ENCODE measurements at places on chromosomes 7 and 10.

DNA sequence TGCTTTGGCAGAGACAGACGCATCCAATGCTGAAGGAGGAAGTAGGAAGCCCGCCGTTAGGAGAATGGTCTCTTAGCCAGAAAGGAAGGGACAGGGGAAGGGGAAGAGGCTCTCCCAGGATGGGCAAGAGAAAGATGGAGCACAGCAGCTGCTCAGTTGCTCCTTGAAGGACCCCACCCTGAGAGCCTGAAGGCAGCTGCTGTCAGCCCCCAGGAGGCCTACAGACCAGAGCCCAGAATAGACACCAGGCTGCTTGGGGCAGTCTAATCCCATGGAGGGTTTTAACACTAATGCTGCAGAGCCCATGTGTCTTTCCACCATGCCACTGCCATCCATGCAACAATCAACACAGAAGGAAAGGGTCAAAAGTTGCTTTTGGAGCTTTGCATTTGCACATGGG is 3.5 kb upstream of the C7orf33 start:
- no peak for DNase-seq

GRCh38 chr7:132750096-132750495 is 173.8 kb upstream of the PLXNA4 start:
- DNase-seq, result no peak

DNA sequence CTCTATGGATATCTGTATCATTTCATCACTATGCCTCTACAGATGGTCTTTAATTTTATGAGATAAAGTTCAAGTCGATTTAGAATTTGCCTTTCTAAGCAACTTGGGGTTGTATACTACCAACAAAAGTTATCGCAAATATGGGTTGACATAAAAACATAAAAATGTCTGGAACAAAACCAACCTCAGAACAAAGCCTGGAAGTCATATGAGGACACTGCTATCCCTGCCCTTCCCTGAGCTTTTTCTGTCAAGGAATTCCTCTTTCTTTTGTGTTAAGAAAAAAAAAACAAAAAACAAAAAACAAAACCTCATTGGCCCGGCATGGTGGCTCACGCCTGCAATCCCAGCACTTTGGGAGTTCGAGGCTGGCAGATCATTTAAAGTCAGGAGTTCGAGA is 319.3 kb downstream of the CAMK1D start:
- no peak for DNase-seq

GRCh38 chr10:66931340-66931948 is 5.6 kb downstream of the LRRTM3 start:
- DNase-seq, result peak; percentile 28

DNA sequence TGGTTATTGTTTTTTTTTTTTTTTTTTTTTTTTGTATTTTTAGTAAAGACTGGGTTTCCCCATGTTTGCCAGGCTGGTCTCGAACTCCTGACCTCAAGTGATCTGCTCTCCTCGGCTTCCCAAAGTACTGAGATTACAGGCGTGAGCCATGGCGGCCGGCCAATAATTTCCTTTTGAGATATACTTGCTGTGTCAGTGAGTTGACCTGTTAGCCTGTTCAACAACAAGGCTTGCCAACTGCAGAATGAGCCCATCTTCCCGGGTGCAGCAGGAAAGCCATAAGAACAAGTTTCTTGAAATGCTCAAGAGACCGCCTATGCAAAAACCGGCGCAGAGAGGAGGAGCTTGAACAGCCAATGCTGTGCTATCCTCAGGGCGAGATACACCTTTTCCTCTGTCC is 112.5 kb downstream of the PRPF18 start:
- no peak for DNase-seq

DNA sequence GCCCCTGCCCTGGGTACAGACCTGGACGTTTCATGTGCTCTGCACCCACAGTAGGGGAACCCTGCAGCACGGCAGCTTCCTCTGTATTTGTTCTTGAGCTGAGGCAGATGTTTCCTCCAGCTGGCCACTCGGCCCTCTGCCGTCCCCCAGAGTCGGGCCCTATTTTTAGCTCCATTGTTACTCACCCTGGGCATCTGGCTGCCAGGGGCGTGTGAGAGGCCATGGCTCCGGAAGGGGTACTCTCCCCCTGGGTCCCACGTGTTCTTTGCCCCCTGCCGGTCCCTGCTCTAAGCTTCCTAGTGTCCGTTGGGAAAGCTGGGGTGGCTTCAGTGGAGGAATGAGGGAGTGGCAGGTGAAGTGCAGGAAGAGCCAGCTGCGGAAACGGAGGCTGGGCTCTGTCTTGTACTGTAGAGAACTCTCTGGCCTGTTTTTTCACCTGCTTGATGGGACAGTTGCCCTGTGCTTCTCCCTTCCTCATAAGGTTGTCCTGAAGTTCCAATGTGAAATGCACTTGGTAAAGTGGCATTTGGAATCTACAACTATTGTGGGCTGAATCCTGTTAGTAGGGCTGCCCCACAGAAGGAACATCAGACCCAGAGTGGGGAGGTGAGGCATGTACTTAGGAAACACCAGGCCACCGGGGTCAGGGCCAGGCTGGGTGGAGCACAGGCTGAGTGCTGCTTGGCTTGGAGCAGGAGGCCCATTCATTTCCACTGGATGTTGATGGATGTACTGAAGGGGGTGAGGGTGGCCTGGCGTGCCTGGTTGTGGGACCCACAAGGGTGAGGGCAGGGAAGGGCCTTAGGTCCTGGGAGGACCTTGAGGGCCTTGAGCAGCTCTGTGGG is 30.6 kb downstream of the PALD1 start:
- peak; percentile 62 for DNase-seq

DNA sequence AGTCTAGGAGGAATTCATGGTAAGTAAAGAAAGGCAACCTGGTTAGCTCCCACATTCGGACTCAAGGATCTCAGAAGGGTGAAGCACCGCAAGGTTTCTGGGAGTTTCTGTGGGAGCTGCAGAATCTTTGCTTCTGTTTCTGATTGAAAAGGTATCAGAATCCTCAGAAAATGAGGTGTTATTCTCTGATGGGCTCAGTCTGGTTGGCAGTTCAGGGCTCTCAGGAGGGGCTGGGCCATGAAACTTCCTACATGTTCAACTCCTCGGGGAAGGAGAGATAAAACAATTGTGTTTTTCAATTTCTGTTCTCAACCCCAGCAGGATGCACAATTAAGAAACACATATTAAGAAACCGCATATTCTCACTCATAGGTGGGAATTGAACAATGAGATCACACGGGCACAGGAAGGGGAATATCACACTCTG is 9.1 kb downstream of the OR2A7 start:
- DNase-seq, result no peak

DNA sequence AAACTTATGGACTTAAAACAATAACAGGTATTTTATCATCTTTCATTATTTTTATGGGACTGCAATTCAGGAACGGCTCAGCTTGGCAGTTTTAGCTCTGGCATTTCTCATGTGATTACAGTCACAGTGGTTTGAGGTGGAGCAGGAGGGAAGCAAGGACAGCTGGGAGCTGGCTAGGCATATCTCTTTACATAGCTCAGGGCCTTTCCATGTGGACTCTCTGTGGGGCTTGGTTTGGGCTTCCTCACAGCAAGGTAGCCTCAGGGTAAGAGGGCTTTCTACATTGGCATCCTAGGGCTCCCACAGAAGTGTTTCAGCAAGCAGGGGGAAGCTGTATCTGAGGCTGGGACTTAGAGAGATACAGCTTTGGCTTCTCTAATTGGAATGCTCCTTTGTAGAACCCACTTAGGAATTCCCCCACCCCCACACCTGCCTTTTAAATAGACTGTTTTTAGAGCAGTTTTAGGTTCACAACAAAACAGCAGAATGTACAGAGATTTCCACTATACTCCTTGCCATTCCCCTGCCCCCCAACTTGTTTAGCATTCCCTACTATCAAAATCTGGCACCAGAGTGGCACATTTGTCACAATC is 26.6 kb upstream of the SDHAF3 start:
- DNase-seq, result no peak

DNA sequence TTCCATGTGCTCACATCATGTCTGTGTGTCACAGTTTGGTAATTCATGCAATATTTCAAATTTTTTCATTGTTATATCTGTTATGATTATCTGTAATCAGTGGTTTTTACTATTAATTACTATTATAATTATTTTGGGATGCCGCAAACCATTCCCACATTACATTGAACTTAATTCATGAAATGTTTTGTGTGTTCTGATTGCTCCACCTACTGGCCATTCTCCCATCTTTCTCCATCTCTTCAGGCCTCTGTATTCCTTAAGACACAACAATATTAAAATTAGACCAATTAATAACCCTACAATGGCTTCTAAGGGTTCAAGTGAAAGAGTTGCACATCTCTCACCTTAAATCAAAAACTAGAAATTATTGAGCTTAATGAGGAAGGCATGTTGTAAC is 398.5 kb downstream of the PCDH15 start:
- DNase-seq, result no peak

DNA sequence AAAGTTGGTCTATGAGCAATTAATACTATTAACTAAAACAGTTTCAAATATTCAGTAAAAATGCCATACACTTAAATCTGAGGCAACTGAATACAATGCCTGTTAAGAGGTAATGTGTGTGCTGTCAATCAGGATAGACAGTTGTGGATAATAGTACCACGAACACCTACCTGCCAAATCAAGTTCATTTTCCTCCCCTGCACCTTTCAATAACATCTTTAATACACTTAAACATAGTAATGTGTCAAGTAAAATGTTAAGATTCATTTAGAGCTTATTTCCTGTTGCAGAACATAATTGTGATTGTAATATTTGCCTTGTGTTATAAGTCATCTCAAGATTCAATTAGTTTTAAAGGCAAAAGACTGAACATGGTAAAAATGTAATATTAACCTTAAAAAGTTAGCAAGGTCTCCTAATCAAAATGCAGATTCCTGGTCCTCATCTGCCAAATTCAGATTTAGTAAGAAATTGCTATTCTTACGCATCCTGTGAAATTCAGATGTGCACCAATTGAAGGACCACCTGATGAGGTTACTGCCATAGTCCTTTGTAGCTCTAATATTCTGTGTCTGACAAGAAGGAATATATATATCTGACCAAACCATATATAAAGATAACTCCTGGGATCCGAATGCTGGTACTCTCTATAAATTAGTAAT is 37.1 kb downstream of the COL1A2 start:
- DNase-seq, result no peak

DNA sequence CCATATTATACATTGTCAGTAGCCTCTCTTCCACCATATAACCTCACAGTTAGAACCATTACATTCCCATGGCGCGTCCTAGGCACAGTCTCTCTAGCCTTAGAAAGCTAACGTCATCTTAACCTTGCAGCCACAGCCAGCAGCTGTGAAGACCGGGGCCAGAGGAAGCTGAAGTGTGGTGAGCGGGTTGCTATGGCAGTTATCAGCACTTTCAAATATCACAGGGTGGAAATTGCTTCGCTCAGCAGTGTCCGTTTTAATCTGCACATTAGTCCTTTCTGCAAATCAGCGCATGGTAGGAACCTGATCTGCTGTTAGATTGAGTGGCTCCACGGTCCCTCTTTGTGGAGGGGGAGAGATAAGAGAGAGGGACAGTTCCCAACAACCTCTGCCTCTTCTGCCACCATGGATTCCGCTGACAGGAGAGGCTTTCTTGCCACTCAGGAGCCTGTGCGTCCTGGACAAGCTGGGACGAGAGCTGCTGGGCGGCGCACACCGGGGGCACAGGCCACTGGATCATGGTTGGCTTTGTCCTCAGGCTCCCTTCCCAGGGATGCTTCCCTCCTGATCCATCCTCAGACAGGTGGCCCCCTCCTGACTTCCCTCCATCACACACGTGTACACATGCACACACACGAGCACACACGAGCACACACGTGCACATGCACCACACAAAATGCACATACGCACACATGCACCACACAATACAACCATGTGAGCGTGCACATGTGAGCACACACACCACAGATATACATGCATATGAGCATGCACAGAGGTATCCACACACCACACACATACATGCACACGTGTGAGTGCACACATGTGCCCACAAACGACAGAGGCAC is 93.8 kb downstream of the WDR37 start:
- no peak for DNase-seq

DNA sequence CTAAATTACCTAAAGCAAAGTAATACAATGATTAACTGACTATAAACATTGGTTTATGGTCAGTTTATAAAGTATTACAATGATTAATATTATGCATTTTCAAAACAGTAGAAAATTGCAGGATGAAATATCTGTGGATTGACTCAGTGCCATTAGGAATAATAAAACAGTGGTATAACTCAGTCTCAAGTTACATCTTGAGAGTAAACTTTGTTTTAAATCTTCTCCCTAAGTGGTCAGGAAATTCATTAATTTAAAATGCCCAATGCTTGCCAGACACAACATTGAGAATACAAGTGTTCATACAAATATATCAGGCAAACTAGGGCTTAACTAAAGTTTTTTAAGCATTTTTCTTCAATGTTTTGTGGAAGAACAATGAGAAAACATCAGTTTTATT is 257.8 kb downstream of the ETV1 start:
- DNase-seq, result no peak

- peak; percentile 32 for DNase-seq
These were observed 53.4 kb downstream of the CREB5 start for GRCh38 chr7:28465697-28466096.

DNA sequence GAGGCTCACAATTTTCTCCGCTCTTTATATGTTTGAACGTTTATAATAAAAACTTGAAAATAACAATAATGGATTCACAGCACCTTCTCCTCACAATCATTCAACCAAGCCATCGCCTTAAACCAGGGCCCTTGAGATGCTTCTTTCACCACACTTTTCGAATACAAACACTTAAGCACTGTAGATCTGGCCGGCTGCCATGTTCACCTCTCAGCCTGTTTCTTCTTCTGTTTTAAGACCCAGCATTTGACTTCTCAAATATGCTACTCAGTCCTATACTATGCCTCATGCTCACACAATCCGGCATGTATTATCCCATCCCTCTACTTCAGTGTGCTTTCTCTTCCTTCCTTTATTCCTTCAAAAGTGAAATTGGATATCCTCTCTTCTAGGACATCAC is 280.6 kb downstream of the TFEC start:
- DNase-seq, result no peak

GRCh38 chr7:27196287-27196767 is 3.6 kb downstream of the HOXA13 start:
- peak; percentile 72 for DNase-seq

- DNase-seq, result peak; percentile 53
These were observed 775 bp upstream of the ABHD11 start for GRCh38 chr7:73739387-73739767.

DNA sequence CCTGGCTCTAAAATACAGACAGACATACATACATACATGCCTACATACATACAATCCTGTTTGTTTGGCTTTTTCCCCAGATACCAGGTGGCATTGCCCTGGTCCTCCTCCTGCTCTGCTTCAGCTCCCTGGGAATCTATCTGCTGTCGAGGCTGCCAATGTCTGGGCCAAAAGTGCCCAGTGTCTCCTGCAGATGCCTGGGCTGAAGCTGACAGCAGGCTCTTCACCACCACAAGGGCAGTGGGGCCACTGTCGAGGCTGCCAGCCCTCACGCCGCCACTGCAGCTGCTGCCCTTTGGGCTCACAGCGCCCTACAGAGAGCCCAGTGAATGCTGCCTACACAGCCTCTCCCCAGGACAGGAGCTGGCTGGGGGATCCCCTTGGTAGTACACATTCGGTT is 18.0 kb upstream of the STN1 start:
- DNase-seq, result no peak

GRCh38 chr10:99827936-99828335 is 45.5 kb downstream of the ABCC2 start:
- no peak for DNase-seq

Data from GM13976 (cell line).